ENCODE measurements at places on chromosomes 2 and 18. TPM values are rescaled to one million over a fixed set of nuclear protein-coding genes. Genes with fewer than 3 reads are reported as not detected.

GRCh38 chr18:5879479-5879882 is 15.8 kb downstream of the TMEM200C start:
- no peak overlapping the region for H3K4me3 ChIP-seq
- no peak overlapping the region for H3K27ac ChIP-seq
- no peaks in the 10 kb centered on the region for H3K4me1 ChIP-seq
- DNase-seq = no peak

DNA sequence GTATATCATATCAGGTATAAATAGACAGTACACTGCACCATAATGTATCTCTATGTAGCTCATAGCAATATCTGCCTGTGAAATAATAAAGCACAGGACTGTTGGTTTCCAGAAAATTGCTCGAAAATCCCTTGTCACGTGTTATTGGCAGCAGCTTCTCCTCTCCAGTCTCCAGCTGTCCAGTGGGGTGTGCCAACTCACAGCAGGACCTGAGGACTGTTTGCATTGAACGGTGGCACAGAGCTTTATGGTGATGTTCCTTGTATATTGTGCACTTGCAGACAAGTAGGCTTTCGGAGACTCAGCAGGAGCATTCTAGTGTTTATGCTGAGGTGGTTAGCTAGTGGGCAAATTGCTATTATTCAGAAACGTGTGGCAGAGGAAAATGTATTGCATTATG is 182.2 kb upstream of the ATP5MC3 start:
- no peak overlapping the region for H3K27ac ChIP-seq
- no peak overlapping the region for H3K4me3 ChIP-seq
- H3K36me3 ChIP-seq = no peaks in the 10 kb centered on the region
- DNase-seq = no peak
- H3K27me3 ChIP-seq = peaks cover 47% of the 10 kb centered on the region

DNA sequence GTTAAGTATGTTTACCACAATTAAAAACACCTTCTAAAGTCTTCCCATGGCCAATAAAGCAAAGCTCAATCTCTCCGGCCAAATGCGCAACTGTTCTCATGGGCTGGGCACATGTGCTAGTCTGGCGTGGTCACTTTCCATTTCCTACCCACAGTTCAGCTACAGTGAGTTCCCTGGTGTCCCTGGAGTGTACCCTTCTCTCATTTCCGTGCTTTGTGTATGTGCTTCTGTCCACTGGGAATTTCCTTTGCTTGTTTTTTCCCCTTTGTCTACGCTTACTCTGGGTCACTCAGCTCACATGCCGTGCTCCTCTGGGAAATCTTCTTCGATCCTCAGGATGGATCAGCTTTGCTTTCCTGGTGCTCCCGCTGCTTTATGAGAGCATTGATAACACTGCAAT is 69.6 kb upstream of the GYPC start:
- H3K4me3 ChIP-seq = no peak overlapping the region
- H3K27ac ChIP-seq = no peak overlapping the region
- no peaks in the 10 kb centered on the region for H3K27me3 ChIP-seq
- no peaks in the 10 kb centered on the region for H3K4me1 ChIP-seq

DNA sequence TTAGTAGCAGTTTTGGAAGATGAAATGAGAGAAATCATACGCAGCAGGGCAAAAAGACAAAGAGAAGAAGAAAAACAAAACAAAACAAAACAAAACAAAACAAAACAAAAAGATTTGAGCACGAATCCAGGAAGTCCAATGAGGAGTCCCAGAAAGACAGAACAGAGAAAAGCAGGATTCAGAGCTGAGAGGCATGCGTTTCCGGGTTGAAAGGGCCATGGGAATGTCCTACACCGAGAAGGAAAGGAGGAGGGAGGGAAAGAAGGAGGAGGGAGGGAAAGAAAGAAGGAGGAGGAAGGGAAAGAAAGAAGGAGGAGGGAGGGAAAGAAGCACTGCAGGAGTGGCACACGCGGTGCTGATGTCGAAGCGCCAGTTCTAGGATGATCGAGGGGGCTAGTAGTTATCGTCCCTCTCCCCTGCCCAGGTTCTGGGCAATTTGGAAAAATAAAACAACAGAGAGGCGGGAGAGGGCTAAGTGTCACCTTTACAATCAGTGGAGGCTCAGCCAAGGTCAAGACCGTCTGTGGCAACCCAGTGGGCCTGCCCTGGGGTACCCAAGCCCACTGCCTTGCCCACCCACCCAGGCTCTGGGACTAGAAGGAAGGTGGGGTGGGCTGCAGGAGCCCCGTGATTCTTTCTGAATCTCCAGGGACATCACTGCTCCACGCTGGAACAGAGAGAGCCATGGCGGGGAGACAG is 68.4 kb downstream of the TWIST2 start:
- no peaks in the 10 kb centered on the region for H3K36me3 ChIP-seq
- no peak for DNase-seq
- no peaks in the 10 kb centered on the region for H3K4me1 ChIP-seq
- no peaks in the 10 kb centered on the region for H3K27me3 ChIP-seq
- H3K4me3 ChIP-seq = no peak overlapping the region

DNA sequence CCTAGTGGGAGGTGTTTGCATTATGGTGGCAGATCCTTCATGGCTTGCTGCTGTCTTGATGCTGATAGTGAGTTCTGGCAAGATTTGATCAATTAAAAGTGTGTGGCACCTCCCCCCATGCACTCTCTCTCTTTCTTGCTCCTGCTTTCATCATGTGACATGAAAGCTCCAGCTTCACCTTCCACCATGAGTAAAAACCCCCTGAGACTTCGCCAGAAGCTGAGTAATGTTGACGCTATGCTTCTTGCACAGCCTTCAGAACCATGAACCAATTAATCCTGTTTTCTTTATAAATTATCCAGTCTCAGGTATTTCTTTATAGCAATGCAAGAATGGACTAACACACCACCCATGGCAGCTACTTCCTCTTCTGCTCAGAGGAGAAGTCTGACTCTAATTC is 2181.4 kb upstream of the PIK3C3 start:
- no peaks in the 10 kb centered on the region for H3K36me3 ChIP-seq
- no peaks in the 10 kb centered on the region for H3K27me3 ChIP-seq
- H3K27ac ChIP-seq = no peak overlapping the region
- H3K4me1 ChIP-seq = no peaks in the 10 kb centered on the region
- H3K4me3 ChIP-seq = no peak overlapping the region
- no peak for DNase-seq

- peaks cover 4% of the 10 kb centered on the region for H3K27me3 ChIP-seq
- no peaks in the 10 kb centered on the region for H3K36me3 ChIP-seq
- H3K4me3 ChIP-seq = no peak overlapping the region
- DNase-seq = no peak
Measured at GRCh38 chr18:12928641-12929040, 19.2 kb upstream of the SEH1L start.

- no peak overlapping the region for H3K4me3 ChIP-seq
- H3K27ac ChIP-seq = no peak overlapping the region
- H3K4me1 ChIP-seq = no peaks in the 10 kb centered on the region
- no peak for DNase-seq
- no peaks in the 10 kb centered on the region for H3K27me3 ChIP-seq
- H3K36me3 ChIP-seq = peaks cover 37% of the 10 kb centered on the region
Measured at GRCh38 chr2:171807831-171808393, 86.1 kb downstream of the SLC25A12 start.

- peak overlapping the region; percentile 95 for H3K27ac ChIP-seq
- DNase-seq = peak; percentile 65
- H3K4me1 ChIP-seq = peaks cover 52% of the 10 kb centered on the region
Measured at GRCh38 chr2:62197011-62197924, 1.4 kb downstream of the B3GNT2 start.

KYNU gene
- not detected for total RNA-seq

IL37 gene
- not detected for total RNA-seq
